Cerebellar cortex (tissue), 1 donor: ENCODE measurements at places on chromosomes 6 and 20.

- no peak for DNase-seq
Measured at GRCh38 chr6:117564681-117565080, 37.6 kb downstream of the GOPC start.

DNA sequence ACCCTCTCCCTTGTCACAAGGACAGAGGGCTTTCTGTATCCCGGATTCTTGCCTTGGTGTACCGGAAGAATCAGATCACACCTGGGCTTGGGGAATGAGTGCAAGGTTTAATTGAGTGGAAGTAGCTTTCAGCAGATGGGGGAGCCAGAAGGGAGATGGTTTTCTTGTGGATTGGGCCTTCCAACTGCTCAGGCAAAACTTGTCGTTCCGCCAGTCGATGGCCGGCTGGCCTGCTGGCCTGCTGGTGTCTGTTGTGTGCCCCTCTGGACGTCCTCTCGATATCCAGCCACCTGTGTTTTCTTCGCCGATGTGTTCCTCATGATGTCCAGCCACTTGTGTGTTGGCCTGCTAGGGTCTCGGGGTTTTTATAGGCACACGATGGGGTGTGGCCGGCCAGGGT lies 168.1 kb downstream of the CDKAL1 start:
- peak; percentile 57 for DNase-seq

GRCh38 chr20:25302596-25302995 lies 54.7 kb downstream of the PYGB start:
- DNase-seq: no peak

- peak; percentile 58 for DNase-seq
Measured at GRCh38 chr20:9999645-10000044, 35.1 kb upstream of the ANKEF1 start.

GRCh38 chr20:59152559-59153354 lies 10.9 kb upstream of the ZNF831 start:
- peak; percentile 58 for DNase-seq

GRCh38 chr6:127458817-127459216 lies 372 bp downstream of the KIAA0408 start:
- no peak for DNase-seq

DNA sequence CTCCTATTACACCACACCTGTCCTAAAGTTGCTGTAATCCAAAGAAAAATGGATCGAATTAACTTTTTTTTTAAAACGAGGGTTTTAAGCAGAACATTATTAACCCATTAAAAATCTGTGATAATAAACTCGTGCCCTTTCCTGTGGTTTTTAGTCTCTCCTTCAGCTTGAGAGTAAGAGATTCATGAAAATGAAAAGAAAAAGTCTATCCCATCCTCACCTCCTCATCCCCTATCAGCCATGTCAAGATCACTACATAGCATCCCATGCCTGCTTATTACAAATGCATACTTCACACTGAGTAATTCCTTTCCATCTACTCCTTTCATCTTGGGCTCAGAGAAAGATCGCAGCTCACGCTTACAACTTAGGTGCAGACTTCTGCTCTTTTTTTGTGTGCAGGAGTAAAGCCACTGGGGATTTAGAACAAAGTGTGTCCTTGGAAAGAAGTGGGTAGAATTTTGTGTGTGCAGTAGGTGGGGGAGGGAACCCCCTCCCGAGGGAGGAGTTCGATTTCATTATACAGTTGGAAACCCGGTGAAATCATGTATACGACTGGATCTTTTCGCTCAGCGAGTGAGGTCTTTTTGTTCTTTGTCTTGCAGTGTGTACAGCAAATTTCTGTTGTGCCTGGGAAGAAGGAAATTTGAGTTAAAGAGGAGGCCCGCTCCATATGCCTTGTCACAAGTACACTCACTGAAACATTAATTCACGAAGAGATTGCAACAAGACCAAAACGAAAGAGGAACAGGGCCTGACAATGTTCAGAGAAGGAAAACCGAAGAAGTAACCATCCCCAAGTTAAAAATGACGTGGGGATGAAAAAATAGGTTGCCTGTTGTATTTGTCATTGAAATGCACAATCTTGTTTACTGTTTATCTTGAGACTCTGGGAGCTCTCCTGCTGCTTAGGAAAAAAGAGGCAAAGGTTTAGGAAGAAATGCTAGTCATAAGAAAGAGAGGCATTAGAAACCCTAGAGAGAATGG lies 146.5 kb upstream of the ZNF217 start:
- DNase-seq: no peak
